ENCODE measurements at places on chromosomes 1 and 21.

GRCh38 chr1:71834601-71835441 lies 447.5 kb downstream of the NEGR1 start:
- DNase-seq: no peak

DNA sequence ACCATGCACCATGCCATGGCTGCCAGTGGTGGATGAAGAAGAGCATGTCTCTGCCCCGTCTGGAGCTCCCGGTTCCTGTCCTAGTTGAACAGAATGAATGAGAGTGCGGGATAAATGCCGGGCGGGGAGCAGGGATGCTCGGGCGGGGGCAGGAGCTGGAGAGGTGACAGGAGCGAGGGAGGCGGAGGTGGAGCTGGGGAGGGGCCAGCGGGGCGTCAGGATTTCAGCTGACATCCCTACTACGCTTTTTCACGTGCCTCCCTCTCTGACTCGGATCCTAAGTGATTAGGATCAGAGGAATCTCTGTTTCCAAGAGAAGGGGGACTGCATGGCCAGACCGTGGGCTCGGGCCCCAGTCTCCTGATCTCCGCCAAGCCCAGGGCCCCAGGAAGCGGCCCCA lies 47.3 kb downstream of the TP73 start:
- DNase-seq: no peak

DNA sequence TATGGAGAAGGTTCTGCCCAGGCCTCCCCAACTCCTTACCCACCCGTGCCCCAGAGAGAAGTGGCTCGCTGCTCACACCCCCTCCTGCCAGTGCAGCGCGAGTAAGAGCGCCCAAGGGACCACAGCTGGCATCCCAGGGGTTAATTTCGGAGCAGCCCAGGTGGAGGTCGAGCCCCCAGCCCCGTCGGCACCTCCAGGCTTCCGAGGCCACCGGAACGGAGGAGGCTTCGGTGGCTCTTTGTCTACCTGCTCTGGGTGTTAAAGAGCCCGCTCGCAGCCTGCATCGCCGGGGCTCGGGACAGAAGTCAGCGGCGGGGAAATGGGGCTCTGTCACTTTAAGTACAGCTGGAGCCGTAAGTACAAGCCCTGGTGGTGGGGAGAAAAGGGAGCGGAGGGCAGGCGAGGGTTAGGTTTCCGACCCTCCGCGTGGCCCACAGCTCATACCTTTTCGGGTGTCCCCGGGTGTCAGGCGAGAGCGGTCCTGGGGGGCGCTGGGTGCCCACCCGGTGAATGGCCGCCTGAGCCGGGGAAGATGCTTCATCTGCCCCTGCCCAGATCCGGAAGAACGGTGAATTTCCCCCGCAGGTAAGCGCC lies 89.4 kb upstream of the IPO9 start:
- peak; percentile 31 for DNase-seq

- no peak for DNase-seq
Observed at GRCh38 chr1:66575739-66576138, 41.8 kb downstream of the SGIP1 start.

- no peak for DNase-seq
Observed at GRCh38 chr1:9482403-9482802, 56.9 kb upstream of the SLC25A33 start.

GRCh38 chr1:22861764-22862440 lies 110.8 kb downstream of the LACTBL1 start:
- DNase-seq: no peak

DNA sequence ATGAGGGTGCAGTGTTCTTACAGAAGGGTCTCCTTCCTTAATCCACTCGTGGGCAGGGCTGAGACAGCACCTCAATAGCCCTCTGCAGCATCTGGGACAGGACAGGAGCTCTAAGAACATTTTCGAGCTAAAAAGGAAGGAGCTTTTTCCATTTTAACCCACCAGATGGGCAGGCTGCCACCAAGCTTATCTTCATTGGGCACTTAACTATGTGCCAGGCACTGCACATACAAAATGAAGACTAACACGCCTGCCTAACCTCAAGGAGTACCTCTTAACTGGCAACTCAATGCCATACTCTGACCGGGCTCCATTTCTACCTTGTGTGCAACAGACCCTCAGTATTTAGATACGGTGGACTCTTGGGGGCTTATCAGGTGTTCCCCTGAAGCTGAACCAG lies 48.2 kb downstream of the SSBP3 start:
- DNase-seq: no peak

DNA sequence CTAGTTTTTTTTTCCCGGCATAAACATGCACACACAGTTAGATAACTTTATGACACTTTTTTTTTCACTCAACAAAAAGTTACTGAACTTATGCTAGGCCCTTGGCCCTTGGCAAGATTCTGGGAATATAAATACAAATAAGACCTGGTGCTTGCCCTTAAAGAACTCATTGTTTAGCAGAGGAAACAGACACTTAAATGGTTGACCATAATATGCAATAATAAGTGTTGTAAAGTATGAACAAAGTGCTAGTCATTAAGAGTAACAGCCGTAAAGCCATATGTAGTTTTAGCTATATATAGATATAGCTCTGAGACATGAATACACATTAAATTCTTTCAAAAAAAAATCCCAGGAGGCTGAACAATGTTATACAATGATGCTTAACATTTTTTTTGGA lies 198.3 kb downstream of the CYYR1 start:
- no peak for DNase-seq

DNA sequence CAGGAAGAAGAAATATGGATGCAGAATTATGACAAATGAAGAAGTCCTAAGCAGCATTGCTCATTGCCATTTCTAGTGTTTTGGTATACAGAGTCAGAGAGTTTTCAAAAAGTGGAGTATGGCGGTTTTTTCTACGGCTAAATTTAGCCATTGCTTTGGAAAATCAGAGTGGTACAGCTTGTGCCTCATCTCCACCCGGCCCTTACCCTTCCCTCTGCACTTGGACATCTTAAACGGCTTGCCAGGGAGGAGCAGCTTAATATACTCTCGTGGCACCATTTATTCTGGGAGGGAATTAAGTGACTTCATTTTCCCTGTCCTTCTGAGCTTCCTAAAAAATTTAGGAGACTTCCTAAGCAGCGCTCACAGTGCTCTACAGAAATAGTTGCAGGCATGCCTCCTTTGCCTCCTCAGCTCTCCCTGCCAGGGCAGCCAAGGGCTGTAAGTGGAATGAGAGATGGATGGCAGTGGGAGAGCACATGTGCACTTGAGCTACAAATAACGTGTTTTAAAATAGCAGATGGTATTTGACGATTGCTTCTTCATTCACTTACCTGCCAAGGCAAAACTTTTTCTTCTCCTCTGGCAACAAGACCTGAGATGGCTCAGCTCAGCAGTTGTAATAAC lies 51.5 kb upstream of the VAMP3 start:
- DNase-seq: no peak

- DNase-seq: no peak
Observed at GRCh38 chr1:37793773-37794371, at the start of gene MANEAL. Gene MANEAL (plus strand): TSS chr1:37793847. CDS start chr1:37794183, 336 bp downstream.

- DNase-seq: no peak
Observed at GRCh38 chr1:61836649-61837048, 94.4 kb downstream of the PATJ start.

All from stimulated activated CD4-positive, alpha-beta T cell treated with anti-CD3 and anti-CD28 coated beads, Interleukin-15, amount 100 ng/mL, for 48 hours (primary cell).